Pons (tissue), 1 donor: ENCODE measurements at places on chromosomes 3 and 15.

DNA sequence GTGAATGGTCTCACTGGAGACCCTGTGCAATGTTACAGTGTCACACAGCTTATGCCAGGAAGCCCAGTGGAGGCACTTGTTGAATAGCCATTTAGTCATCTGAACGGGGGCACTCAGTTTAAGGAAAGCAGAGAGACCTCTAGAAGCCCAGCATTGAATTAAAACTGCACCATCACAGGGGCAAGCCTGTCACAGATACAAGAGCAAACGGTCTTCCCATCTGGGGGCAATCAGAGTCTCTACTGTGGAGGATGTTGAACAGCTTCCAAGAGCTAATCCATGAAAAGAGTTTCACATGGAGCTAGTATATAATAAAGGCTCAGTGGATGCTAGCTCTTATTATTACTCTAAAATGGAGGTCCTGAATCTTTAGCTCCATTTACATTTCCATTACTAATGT lies 553.7 kb upstream of the ARRDC4 start:
- no peak for DNase-seq

- DNase-seq = no peak
Measured at GRCh38 chr15:59208613-59209249, 2.1 kb downstream of the LDHAL6B start.

GRCh38 chr3:72722930-72723726 lies 125.1 kb downstream of the SHQ1 start:
- no peak for DNase-seq

DNA sequence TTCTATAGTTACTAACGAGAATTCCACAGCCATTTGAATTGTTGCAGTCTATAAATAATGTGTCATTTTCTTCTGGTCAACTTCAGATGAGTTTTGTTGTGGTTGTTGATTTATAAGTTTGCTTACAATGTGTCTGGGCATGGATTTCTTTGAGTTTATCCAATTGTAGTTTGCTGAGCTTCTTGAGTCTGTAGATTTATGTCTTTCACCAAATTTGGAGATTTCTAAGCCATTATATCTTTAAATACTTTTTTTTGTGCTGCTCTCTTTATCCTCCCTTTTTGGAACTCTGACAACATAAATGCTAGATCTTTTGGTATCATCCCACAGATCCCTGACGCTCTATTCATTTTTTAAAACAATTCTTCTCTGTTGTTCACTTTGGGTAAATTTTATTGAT lies 63.2 kb upstream of the NDUFB4 start:
- DNase-seq = no peak

DNA sequence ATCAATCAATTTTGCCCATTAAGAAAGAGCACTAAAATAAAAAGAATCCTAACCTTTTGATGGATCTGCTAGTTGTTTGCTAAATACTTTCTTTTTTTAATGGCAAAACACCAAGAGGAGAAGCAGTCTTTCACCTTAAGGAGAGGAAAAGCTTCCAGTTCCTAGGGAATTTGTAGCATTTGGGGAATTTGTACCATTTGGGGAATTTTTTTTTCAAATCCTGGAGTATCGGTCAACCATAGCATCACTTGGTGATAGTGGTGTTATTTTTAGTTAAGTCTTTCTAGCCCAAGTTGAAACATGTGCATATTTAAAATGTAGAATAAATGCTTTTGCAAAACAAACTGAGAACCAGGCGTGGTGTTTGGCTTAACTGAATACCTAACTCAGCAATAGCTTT lies 117.5 kb upstream of the SEMA6D start:
- no peak for DNase-seq

- no peak for DNase-seq
Measured at GRCh38 chr3:128341659-128342395, 124.9 kb downstream of the DNAJB8 start.

GRCh38 chr3:64627471-64628321 lies 60.1 kb downstream of the ADAMTS9 start:
- DNase-seq = no peak

GRCh38 chr3:188531210-188531609 lies 377.3 kb downstream of the LPP start:
- no peak for DNase-seq

GRCh38 chr3:62373714-62374333 lies 474 bp upstream of the FEZF2 start:
- DNase-seq = no peak

GRCh38 chr3:95277613-95278012 lies 1214.8 kb downstream of the NSUN3 start:
- DNase-seq = no peak

- no peak for DNase-seq
Measured at GRCh38 chr3:12629560-12629959, 34.4 kb downstream of the RAF1 start.

DNA sequence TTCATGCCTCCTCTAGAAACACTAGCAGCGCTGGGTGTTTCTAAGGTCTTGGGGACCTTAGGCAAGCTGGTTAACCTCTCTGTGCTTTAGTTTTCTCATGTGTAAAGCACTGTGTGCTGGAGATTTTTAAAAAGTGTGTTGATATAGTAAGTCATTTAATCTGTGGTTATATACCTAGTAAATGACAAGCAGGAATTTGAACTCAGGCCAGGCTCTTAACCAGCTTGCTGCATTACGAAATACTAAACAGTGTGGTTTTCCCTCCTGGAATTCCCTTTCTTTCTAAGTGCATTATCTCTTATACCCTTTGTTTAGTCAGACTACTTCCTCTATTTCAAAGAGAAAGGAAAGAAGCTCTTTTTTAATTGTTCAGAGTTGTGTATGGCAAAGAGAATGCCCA lies 26.5 kb downstream of the NEO1 start:
- no peak for DNase-seq

DNA sequence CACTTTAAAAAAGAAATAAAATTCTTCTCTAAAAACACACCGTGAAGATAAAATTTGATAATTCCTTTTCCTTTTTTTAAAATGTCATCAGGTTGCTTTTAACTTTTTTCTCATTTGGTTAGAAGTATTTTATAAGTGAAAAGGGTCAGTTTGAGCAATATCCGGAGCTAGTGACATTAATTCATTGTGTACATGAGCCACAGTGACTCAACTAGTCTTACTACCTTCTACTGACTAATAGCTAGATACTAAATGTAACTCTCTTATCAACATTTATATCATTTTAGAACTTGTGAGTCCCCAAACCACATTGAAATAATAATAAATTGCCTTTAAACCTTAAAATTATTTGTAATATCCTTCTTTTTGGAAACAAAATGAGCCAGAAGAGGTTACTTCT lies 101.2 kb upstream of the ZBTB20 start:
- no peak for DNase-seq

DNA sequence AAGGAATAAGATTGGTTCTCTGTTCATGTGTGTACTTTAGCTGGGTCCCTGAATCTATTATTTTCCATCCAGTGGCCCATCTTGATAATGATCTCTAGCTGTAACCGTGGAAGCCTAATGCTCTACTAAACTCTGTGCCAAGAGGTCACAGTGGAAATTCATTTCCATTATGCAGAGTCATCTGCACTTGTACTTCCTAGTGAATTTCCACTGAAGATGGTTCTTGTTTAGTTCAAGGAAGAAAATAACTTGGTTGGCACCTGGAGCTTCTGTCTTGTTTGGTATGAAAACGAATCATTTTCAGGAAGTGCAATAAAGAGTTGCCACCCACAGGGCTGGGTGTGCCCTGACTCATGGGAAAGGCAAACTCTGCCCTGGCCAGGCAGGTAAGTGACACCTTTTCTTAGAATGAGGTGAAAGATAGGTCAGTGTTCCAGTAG lies 10.3 kb downstream of the LPP start:
- DNase-seq = no peak

GRCh38 chr3:171772427-171773056 lies 37.7 kb downstream of the PLD1 start:
- peak; percentile 90 for DNase-seq

DNA sequence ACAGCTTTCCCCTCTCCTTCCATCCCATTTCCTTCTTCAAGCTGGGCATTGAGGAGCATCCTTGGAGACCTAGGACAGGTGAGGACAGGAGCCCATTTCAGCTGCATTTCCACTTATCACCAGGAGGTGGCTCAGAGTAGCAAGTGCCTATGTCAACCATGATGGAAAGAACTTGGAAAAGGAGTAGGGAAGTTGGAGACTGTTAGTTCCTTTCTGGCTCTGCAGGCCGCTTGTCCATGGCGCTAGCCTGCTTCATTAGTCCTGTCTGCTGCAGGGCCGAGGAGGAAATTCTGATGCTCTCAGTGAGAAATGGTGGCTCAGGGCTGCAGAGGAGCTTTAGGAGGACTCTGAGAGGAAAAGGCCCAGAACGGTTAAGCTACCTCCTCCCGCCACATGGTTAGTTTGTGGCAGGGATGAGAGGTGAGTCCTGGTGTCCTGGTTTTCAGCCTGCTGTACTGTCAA lies 7.0 kb upstream of the CD276 start:
- DNase-seq = peak; percentile 34

DNA sequence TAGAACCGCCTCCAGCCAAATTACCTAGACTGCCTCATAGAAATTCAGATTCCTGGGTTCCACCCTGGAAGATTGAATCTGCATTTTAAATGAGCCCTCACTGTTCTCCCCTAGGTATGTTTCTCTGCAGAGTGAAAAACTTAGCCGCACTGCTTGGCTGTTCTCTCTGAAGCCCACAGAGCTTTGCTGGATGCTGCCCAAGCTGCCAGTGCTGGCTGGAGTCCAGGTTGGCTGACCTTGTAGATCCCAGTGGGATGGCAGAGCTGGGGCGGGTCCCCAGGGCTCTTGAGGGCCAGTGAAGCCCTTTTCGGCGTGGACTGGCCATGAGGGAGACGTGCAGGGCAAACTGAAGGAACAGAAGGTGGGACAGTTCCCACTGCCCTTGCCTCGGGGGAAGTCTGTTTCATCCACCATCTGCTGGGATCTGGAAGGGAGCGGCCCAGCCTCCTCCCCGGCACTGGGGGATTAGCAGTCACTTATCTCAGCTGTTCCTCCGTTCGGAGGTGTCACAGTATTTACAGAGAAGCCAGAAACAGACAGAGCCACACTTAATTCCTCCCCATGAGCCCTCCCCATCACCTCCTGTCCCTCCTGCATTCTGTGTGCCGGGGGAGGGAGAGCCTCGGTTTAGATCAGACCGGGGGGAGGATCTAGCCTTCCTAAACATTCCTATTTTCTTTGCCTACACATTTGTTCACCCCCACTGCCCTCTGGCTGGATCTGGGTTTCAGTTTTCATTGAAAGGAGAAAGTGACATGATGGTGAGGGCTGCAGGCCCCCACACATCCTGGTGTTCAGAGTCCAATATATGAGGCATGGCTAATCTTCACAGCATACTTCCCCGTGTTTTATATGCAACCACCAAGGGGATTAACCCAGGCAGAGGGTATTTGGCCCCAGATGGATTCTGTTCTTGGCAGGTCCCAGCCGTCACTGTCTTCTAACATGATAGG lies 4.1 kb upstream of the ACTC1 start:
- DNase-seq = no peak

DNA sequence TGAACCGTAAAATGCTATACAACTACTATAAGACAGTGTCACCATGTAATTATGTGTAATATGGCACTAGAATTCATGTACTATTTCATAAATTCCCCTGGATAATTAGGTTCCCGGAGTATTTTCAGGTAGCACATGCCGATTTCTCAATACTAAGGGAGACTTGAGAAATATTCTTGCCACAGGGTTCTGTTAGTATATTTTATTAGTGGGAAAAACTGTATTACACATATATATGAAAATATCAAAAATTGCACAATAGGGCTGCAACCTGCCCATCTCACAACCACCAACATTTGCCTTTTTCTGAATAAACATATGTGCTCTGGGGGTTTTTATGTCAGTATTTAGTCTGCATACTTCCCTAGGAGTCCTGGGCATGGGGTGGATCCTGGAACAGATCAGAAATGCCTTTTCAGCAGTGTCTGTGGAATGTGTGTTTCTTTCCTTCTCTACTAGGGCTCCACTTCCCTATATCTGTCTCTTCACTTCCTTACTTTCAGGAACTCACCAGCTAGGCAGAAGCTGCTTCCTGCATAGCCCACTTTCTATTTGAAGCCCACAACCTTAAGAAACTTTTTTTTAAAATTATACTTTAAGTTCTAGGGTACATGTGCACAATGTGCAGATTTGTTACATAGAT lies 87.5 kb downstream of the RPL39L start:
- DNase-seq = peak; percentile 29

DNA sequence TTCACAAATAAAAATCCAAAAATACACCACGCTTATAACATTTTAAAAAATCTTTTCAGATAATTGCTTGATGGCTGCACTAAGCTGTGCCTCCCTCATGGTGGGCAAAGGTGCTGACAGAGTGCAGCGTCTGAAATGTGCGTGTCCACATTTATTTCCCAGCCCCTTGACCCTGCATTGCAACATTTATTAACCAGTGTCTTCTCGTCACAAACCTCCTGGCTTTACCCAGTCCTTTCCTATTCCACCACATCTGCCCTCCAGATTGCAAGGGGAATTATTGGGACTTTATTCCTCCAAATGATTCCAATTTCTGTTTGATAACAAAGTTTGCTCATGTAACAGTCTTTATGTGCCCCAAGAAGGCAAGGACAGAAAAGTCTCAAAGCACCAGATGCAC lies 5.5 kb downstream of the RASGRP1 start:
- DNase-seq = no peak

DNA sequence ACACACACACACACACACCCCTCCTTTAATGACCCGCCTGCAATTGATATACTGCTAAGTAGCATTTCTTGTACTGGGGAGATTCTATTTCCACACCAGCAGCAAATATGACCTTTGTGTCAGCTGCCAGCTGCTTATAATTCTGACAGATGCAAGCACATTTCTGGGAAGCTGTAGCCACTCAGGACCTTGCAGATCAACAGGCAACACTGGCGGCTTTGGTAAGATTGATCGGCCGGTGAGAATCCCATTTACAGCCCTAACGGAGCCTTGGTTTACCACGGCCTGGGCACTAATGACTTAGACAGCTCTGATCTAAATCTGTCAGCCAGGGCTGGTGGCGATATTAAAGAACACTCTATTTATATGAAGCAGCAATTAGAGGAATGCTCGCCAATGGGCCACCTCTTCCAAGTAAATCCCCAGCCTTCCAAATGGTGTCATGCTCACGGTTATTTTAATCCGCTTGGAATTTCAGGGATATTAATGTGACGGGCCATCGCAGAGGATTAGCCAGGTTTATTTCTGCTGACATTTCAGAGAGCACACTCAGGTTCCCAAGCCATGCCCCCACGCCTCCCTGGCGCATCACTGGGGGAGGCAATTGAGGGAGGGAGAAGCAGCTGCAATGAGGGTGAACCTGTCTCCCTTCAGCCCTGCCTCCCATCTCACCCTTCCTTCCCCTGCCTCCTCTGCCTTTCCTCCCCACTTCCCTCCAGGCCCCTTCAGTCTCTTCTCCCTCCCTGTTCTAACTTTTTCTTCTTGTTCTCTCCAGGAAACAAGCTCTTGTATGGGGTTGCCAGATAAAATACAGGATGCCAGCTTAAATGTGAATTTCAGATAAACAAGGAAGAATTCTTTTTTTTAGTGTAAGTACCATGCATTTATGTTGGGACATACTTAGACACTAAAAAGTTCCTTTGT lies 287.0 kb downstream of the TLE3 start:
- no peak for DNase-seq
